Mucosa of descending colon (tissue), 3 donors: ENCODE measurements at places on chromosomes 12 and 14. TPM values are rescaled to one million over a fixed set of nuclear protein-coding genes. Genes with fewer than 3 reads are reported as not detected.

The VWF gene
- 72.9 TPM for total RNA-seq

The RHOF gene
- 86.7 TPM for total RNA-seq

DNA sequence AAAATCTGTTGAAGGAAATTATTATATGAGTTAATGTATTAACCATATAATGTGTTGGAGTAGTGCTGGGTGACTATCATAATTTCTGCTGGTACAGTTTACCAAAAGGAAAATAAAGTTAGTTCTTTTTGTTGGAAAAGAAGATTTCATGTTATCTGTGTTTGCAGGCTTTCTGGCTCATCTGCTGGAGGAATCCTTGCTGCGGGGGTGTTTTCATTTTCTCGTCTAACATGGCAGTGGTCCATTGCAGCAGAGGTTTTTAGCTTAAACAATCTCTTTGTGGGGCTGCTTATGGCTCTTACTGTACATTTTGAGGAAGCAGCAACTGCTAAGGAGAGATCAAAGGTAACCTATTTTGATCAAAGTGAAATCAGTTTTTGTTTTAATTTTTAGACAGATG lies 24.1 kb downstream of the TMEM260 start:
- no peak for DNase-seq

GRCh38 chr12:67890726-67891258 lies 98.5 kb upstream of the IFNG-AS1 start:
- no peak for DNase-seq

DNA sequence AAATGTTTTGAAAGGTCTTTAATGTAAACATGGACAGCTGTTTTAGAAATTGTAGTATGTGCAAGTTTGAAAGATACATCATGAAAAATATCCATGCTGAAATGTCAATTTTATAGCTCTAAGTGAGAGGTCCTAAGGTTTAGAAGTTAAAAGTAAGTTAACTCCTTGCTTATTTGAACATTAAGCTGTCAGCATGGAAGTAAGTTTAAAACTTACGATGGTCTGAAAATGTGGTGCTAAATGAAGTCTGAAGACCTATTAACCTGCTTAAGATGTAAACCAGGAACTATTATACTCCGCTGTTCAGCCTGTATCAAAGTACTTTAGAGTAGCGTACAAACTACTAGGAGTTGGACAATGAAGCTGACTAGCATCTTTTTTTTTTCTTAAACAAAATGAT lies 1082.4 kb downstream of the TMTC2 start:
- DNase-seq, result no peak

DNA sequence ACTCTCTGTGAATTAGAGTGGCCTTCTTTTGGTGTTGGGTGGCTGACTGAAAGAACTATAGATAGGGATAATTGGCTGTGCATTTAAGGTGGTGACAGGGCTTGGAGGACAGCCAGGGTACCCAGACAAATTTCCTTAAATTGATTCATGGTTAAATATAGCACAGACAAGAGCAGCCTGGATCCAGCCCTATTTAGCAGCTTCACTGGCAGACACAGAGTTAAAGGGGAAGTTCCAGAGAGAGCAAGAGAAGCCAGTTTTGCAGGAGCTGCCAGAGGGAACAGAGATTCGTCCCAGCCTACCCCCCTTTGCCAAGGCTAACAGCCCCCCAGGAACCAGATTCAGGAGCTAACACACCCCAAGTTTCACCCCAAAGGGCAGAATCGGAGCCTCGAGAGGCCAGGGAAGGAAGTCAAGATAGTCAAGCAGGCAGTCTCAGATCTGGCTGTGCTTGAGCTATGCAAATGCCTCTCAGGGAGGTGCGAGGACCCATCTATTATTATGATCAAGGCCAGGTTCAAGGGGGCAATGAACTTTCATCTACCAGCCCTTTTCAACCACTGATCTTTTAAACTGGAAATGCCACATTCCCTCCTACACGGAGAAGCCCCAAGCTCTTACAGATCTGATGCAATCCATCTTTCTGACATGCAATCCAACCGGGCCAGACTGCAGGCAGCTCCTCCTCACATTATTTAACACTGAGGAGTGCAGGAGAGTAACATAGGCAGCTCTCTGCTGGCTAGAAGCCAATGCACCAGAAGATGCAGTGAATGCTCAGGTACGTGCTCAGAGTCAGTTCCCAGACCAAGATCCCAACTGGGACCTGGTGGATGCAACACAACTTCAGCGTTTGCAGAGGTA lies 58.2 kb downstream of the DHRS2 start:
- DNase-seq, result no peak

GRCh38 chr12:53660041-53660440 lies 15.8 kb downstream of the ATP5MC2 start:
- no peak for DNase-seq

- no peak for DNase-seq
Observed at GRCh38 chr12:53749986-53750811, 1.6 kb downstream of the CISTR start.

- no peak for DNase-seq
Observed at GRCh38 chr12:94152292-94153078, 4.1 kb downstream of the PLXNC1 start.

- no peak for DNase-seq
Observed at GRCh38 chr14:29911810-29912209, 15.8 kb downstream of the PRKD1 start.

DNA sequence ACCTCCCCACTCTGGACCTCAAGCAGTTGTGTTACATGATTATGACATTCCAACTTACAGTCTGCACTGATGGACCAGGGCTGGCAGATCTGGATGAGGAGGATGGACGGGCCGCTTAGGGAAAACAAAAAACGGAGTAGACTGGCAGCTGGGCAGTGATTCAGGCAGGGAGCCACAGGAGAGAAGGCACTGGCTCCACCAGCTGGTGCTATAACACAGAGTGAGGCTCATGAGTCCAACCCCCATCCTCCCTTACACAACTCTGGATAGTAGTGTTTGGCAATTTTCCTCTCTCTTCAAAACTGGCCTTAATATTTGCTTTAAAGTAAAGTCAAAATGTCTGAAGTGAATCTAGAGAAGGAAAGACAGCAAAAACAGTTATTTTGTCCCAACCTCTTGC lies 9.7 kb upstream of the RIC8B start:
- DNase-seq, result no peak
